Osteocyte (in vitro differentiated cells): ENCODE measurements at places on chromosomes 3 and 15. TPM values are rescaled to one million over a fixed set of nuclear protein-coding genes. Genes with fewer than 3 reads are reported as not detected.
A peak's percentile ranks its signal among the peaks of the same experiment; 100 is the strongest.

DNA sequence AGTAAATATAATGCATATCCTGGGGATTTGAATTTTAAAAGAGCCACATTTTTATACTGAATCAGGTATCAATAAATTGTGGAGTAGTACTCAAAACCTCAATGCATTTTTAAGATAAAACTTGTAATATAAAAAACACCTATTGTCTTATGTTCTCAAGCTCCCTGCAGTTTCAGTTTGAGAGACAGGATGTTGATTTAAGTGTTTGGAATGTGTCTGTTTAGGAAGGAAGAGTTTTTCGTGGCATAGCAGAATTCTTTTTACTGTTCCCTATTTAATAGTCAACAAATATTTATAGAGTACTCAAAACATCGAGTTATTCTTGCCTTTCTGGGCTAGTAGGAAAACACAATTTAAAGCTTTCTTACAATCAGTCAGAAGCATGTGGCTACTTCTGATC, 146.1 kb upstream of the BCHE start:
- DNase-seq: no peak

GRCh38 chr15:68022061-68022460, 32.1 kb upstream of the PIAS1 start:
- DNase-seq: no peak

DNA sequence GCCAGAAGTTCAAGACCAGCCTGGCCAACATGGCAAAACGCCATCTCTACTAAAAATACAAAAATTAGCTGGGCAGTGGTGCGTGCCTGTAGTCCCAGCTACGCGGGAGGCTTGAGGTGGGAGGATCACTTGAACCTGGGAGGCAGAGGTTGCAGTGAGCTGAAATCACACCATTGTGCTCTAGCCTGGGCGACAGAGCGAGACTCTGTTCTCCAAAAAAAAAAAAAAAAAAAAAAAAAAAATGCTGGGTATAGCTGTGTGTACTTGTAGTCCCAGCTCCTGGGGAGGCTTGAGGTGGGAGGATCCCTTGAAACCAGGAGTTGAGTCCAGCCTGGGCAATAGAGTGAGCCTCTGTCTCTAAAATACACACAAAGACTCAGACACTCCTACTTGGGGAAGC, 32.0 kb downstream of the PPP1R2 start:
- no peak for DNase-seq

DNA sequence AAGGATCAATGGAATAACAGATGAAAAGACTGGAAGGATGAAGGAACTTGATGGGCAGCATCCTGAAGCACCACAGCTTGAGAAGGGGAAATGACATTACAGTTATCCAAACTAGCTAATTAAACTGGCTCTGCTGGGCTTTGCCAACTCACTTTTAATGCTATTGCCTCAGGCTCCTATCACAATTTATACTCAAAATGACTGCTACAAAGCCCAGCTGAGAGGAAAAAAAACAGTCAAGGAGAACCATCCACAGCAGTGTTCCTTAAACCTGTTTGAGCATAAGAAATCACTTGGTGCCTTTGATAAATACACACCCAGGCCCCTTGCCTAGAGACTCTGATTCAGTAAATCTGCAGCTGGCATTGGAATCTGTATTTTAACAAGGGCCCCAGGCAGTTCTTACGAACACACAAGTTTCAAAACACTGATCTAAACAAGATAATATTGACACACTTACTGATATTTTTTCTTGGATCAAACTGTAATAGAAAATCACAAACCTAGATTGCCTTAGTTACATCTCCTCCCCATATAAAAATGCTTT, 85.8 kb downstream of the MB21D2 start:
- no peak for DNase-seq

Gene KIF15
- total RNA-seq: 2.7 and 3.1 TPM in 2 replicates

- peak; percentile 97 for DNase-seq
These were observed at the start of gene CMSS1 for GRCh38 chr3:99817437-99818240. TSS of gene CMSS1 (plus strand) at chr3:99817862.

Gene NCEH1
- 6.7 and 8.1 TPM in 2 replicates for total RNA-seq

Gene DPPA4
- total RNA-seq: 0.75 and 1.8 TPM in 2 replicates

- no peak for DNase-seq
These were observed 334.6 kb downstream of the GABRB3 start for GRCh38 chr15:26438316-26438715.

DNA sequence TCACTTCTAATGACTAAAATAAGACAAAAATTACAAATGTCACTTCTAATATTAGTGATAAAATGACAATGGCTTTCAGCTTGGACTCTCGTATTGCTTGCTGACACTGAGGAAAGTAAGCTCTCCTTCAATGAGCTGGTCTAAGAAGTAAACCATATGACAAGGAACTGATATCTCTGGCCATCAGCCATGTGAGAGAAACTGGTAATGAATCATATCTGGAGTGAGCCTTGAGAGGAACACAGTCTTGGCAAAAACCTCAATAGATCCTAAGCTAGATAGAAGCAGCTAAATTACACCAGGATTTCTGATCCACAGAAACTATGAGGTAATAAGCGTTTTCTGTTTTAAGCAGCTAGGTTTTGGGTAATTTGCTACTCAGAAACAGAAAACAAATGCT, 1575.1 kb downstream of the OTOL1 start:
- no peak for DNase-seq

Gene GPR149
- not detected in 2 replicates for total RNA-seq
